ENCODE measurements at places on chromosomes 2 and 18. TPM values are rescaled to one million over a fixed set of nuclear protein-coding genes. Genes with fewer than 3 reads are reported as not detected.

Gene MRPL19
- total RNA-seq = 34.8 TPM

Gene IL1B
- total RNA-seq = 3.1 TPM

Gene RAPGEF4
- 18.2 TPM for total RNA-seq

Gene QPCT
- 3.0 TPM for total RNA-seq

DNA sequence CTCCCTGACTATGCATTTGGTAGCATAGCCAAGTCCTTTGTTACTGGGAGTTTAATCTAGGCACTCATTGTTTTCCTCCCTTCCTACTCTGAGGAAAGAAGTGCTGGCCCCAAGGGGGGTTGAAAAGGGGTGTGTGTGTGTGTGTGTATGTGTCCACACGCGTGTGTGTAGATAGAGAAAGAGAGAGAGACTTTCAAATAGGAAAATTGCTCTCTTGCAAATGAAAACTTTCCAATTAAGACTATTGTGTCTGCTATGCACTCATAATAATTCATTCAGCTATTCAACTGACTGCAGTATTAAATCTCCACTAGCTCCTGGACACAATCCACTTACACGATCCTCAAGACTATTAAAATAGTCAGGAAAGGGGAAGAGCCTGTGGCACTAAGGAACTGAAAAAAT, 92.9 kb upstream of the CSRNP3 start:
- no peaks in the 10 kb centered on the region for H3K4me1 ChIP-seq
- no peaks in the 10 kb centered on the region for H3K27me3 ChIP-seq
- no peak for DNase-seq
- H3K36me3 ChIP-seq = peaks cover 2% of the 10 kb centered on the region
- no peak overlapping the region for H3K4me3 ChIP-seq

Gene UGT1A10
- total RNA-seq = 0.08 TPM

DNA sequence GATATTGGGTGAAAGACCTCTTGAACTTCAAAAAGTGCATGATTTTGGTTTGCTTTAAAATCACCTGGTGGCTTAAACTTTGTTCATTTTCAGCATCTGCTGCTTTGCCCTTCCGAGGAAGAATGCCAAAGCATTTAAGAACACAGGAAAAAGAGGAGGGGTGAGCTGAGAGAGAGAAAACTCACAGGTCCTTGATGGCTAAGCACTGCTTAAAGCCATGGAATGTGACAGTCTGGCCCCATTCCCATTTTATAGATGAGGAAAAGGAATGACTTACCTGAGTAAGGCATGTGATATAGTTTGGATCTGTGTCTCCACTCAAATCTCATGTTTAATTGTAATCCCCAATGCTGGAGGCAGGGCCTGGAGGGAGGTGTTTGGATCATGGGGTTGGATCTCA, 58.1 kb downstream of the KCNS3 start:
- no peaks in the 10 kb centered on the region for H3K4me1 ChIP-seq
- peaks cover 2% of the 10 kb centered on the region for H3K36me3 ChIP-seq
- H3K27me3 ChIP-seq = no peaks in the 10 kb centered on the region
- no peak overlapping the region for H3K27ac ChIP-seq

All from liver (tissue), 10 donors.